CD4-positive, alpha-beta T cell treated with Interleukin-4 for 4 hours (primary cell): ENCODE measurements at places on chromosomes 7 and 10.

- DNase-seq: no peak
Observed at GRCh38 chr10:59606551-59606961, 103.1 kb downstream of the SLC16A9 start.

- no peak for DNase-seq
Observed at GRCh38 chr7:123271856-123272255, 72.1 kb upstream of the SLC13A1 start.

DNA sequence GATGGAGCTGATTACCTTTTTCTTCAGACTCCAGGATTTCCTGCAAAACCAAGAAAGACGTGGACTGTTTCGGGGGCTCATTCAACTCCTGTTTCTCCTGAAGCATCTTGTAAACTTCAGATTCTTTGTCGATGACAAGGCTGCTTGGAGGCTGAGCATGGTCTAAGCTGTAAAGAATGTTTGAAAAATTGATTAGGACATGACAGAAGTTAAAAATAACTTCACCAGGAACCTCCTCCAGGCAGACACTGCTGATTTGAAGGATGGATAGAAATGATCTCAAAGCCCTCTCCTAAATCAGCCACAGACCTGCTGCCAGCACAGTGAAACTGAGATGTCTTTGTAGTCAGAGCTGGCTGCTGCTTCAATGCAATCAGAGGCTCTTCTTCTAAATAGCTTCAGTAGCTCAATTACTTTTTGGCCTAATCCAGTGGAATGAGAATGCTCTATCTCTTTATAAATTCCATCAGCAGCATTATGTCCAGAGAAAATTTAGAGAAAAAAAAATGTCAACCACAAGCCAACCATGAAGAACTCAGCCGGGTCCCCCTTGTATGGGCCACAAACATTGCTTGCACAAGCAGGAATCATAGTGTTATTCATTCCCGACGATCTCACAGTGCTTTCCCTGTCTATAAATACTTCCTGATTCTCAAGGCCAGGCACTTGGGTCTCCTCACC is 43.5 kb downstream of the PDLIM1 start:
- DNase-seq: no peak

GRCh38 chr10:79103129-79103528 is 34.4 kb downstream of the ZMIZ1 start:
- DNase-seq: no peak

DNA sequence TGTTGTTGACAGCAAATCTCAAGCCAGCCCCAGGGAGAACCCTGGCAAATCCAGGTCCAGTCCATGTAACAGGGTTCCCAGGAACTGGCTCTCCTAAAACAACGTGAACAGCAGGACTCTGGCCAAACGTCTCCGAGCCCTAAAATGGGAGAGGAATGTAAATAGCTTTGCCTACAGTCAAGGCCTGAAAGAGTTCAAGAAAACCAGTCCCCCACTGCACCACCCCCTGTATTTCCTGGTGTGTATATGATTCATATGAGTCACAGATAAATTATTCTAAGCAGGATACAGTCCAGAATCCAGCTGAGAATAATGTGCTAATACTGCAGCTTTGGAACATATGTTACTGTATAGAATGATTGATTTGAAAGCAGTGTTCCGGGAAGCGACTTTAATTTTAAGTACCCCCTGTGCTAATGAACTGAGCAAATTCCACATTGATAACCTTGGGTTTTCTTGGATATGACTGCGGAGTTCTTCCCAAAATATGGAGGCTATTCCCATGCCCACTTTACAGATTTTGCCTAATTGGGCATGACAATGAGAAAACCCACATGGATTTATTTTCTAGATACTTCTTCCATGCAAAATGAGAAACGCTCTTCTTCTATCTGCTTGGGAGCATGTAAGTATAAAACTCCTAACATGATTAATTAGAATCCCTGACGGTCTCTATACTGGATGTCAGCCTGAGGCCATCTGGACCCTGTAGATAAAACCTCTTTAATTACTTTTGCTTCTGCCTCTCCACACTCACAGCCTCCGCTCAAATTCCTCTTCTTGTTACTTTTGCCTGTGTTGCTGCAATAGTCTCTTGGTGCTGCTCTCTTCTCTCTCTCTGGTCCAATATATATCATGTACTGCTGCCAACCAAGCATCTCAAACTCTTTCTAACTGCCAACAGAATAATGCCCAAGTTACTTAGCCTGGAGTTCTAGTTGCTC is 50.2 kb downstream of the LAMB4 start:
- no peak for DNase-seq

DNA sequence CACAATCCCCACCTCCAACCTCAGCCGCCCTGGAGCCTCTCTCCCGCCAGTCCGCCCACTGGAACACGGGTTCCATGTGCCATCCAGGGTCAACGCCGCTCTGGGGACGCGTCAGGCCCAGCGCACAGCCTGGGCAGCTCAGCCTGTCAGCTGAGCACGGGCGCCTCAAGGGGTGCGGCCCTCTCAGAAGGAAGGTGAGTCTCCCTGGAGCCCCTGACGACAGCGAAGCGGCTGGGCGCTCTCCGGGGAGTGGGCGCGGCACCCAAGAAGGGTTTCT is 1.2 kb upstream of the SLC18A3 start:
- DNase-seq: no peak

GRCh38 chr7:130804220-130804619 is 70.2 kb upstream of the KLF14 start:
- no peak for DNase-seq

DNA sequence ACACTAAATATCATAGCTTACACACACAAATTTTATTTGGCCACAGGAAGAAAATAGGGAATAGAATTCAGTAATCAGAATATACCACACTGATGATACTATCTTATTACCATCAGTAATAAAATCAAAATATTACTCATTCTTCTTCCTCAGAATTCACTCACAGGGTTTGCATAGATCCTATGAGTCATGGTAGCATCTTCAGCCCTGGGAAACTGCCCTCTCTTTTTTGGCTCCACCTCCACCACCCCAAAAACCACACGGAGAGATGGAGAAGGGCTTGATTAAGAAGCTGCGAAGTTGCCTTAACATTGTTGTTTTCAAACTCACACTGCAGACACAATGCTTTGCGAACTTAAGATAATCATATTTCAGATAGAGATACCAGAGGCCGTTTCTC is 154.1 kb upstream of the AHR start:
- peak; percentile 94 for DNase-seq

DNA sequence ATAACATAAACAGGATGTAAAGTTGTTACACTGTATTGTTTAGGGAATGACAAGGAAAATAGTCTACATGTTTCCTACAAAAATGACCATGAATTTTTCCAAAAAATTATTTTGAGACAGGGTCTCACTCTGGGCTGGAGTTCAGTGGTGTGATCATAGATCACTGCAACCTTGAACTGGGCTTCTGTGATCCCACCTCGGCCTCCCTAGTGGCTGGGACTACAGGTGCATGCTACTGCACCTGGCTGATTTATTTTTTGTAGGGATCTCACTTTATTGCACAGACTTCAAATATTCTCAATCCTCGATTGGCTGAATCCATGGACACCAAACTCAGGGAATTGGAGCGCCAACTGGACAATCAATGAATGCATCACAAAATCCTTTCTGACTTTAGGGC is 6.6 kb downstream of the CHCHD2 start:
- no peak for DNase-seq

GRCh38 chr7:27895551-27895950 is 155.6 kb downstream of the TAX1BP1 start:
- DNase-seq: no peak

DNA sequence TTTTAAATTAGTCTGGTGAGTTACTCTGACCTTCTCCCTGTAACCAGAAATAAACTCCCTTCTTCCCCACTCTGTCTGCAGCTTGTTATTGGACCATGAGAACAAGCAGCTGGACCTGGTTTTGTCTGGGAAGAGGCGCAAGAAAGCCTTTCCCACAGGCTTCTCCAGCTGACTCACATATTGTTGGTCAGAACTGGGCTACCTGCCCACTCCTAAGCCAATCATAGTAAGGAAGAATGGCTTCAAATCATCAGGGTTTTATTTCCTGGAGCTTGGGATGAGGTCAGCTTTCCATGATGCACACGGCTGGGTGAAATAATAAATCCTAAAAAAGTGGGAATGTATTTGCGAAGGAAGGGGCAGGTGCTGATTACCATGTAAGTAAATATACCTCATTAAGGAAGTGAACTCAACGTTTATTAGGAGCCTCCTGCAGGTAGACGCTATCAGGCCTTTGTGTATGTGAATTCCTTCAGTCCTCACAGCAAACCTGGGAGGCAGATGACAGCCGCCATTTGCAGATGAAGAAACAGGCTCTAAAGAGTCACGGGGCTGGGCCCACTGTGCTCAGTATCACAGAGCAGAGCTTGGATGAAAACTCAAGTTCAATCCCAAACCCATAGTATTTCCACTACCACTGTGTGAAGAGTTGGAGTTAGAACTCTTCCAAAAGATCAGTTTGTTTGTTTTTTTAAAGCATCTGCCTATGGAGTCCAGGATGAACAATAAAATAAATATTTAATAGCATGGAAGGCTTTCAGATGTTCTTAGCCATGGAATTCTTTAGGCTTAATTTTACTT is 32.8 kb downstream of the IL15RA start:
- DNase-seq: no peak

DNA sequence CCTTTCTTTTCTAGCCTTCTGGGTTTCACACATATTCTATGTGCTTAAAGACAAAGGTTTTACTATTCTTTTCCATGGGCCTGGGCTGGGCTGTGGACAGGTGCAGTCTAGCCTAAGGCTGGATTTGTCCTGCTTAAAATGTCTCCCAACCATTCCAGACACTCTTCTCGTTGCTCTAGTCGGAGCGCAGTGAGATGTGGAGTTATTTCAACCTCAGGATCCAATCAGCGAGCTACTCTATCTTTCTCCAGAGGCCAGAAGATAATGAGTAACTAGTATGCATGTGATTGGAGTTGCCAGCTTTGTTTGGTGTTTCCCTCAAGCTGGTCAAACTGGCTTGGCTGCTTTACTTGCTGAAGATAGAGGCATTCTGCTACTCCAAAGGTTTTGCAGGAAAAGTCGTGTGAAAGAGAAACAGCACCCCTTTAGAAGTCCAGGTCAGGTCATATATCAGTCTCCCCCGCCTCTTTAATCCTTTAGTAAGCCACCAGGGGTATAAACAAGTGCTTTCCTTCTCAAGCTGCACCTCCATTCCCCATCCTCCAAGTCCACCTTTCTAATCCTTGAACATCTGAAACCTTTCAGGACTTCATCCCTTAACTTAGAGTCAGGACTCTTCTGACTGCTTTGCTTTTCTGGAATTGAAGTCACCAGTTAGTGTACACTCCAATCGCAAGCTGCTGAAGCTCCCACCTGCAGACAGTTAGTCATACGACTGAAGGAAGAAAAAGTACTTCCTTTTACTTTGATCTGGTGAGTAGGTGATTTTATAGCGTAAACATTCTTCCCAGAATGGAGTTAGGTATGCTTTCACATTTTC is 78.8 kb downstream of the DNMBP start:
- DNase-seq: no peak

GRCh38 chr7:82714883-82715282 is 271.3 kb upstream of the CACNA2D1 start:
- DNase-seq: no peak

DNA sequence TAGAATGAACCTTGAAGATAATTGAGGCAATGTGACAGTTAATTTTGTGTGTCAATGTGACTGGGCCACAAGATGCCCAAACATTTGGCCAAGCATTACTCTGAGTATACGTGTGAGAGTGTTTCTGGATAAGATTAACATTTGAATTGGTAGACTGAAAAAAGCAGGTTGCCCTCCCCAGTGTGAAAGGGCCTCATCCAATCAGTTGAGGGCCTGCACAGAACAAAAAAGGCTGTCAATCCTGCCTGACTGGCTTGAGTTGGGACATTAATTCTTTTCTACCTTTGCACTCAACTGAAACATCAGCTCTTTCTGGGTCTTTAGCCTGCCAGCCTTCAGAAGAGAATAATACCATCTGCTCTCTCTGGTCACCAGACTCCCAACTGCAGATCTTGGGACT is 56.6 kb upstream of the PDE1C start:
- no peak for DNase-seq

DNA sequence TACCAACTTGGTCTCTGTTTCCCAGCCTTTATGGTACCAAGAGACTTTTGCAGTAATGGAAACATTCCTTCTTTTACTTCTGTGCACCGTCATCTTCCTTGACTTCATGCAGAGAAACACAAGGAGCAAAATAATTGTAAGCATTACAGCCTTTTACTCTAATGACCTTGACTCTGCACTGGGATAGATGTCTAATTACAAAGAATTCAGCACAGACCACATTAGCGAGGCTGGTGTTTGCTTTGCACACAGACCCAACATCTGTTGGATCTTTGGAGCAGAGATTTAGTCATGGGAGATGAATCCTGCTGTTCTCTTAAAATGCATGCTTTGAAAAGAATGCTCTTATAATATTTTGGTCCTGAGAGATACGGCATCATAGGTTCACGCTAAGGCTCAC is 261.6 kb downstream of the TWIST1 start:
- no peak for DNase-seq

DNA sequence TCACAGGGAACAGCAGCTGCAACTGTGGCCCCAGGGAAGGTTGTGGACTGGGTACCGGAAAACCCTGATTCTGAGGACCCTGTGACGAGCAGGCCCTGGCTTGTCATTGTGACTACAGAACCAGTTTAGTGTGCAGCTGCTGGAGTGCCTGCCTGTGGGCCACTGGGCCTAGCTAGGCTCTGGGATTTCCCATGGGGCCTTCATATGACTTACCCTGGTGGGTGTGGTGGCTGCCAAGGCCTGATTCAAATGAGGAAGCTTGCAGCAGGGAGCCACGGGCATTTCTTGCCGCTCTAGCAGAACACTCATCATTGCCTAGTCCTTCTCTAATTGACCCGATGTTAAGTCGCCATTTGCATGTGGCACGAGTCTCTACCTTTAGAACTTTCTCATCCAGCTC is 14.7 kb upstream of the CAMK2G start:
- DNase-seq: no peak

- DNase-seq: no peak
Observed at GRCh38 chr10:87976101-87976743, 112.8 kb downstream of the PTEN start.

- no peak for DNase-seq
Observed at GRCh38 chr7:43021431-43021830, 89.3 kb downstream of the MRPL32 start.
